ENCODE measurements at places on chromosomes 16 and 17.
A peak's percentile ranks its signal among the peaks of the same experiment; 100 is the strongest.

GRCh38 chr17:4565209-4566141 lies 5.1 kb upstream of the GGT6 start:
- peak; percentile 17 for DNase-seq

- no peak for DNase-seq
Measured at GRCh38 chr16:29232811-29233704, 173.5 kb downstream of the NPIPB11 start.

DNA sequence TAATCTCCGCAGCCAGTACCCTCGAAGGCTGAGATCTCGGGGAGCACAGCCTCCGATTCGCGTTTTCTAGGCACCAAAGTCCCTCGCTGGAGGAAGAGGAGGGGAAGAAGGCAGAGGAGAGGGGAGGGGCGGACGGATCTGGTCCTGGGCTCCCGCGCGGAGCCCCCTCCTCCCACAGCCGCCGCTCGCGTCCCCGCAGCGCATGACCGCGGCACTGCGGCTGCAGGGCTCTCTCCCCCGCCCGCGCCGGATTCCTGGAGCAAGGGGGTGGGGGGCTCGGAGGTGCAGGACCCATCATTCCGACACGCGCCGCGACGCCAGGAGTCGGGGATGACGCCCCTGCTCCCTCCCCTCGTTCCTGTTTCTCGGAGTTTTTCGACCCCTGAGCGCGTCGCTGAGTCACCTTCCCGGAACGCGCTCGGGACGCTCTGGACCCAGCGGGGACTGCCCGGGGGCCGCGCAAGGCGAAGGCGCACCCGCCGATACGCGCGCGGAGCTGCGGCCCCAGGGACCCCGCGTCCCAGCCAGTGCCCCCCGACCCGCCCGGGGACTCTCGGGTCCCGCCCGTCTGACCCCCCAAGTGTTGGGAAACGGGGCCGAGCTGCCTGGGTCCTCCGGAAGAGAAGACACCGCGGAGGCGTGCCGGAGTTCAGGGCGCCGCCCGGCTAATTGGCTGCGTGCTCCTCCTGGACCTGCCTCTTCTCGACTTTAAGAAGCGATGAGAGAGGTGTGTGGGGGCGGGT lies 1.4 kb upstream of the SPHK1 start:
- no peak for DNase-seq

DNA sequence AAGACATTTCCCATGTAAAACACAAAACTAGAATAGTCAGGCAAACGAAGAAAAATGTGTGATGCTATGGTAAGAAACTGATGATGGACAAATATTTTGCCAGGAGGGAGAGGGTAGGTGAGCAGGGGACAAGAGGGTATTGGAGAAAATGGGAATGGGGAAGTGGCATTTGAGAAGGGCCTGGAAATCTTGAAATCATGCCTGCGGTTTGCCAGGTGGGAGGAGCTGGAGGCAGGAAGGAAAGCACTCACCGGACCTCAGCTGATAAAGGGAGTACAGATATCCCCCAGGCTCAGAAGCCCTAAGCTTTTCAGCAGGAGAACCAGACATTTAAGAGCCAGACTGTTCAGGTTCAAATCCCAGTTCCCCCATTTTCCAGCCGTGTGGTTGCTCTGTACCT lies 103.6 kb downstream of the GSG1L start:
- no peak for DNase-seq

DNA sequence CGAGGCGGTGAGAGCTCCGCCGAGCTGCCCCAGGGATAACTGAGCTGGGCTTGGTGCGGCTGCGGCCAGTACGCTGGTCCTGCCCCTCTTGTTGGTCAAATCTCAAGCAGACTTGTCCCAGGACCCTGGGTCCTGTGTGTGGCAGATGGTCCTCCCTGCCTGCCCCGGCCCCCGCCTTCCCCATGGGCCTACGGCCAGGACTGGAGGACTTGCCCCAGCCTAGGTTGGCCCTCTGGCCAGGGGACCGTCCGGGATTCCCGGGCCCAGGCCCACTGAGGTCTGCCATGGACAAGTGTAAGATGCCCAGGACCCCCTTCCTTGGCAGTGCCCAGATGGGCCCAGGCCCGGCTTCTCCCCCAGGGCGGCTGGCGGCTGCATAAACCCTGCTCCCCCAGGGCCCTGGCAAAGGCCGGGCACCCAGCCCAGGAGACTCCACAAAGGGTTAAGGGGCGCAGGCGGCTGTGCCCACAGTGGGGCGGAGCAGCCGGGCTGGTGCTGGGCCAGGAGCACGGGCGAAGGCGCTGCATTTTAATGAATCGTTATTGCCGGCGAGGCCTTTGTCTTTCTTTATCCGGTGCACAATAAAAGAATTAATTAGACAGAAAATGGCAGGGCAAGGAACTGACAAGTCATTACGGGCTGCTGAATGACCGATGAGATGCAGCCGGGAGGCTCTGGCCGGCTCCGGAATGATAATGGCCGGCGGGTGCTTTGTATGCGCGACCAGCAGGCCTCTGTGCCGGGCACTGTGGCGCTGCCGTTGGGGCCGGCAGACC lies 9.1 kb downstream of the SOX8 start:
- no peak for DNase-seq

- DNase-seq = no peak
Measured at GRCh38 chr17:71405101-71405500, 715.7 kb upstream of the SOX9 start.

DNA sequence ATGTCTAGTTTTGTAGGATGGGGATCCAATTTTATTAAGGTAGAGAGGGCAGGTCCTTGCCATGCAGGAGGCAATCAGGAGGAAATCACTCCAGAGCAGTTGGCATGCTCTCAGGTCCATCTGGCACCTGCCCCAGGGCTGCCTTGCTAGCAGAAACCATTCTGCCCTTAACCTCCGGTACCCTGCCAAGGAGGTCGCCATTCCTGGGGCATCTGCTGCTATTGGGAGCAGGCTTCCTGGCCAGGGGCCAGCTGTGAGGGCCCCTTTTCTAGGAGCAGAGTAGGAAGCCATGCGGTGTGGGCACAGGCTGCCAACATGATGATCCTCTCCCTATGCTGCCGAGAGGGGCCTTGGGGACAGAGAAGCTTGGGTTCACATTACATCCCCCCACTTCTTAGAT lies 47.6 kb upstream of the MGAT5B start:
- no peak for DNase-seq

DNA sequence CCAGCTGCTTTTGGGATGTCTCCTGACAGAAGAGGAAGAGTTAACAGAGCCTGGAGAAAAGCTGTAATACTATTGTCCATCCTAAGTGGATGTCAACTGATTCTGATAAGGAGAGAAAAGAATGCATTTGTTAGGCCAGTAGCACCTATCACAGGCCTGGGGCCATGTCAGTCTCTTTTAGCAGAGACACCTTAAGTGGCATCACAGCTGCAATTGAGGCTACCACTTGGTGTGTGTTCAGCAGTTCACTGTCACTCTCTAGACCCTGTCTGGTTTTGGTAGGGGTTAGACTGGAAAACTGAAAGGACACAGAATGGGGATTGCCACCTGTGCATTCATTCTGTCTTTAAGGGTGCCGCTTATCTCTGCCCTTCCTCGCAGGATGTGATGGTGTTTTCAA lies 42.0 kb downstream of the PSMD12 start:
- DNase-seq = no peak

GRCh38 chr17:81536299-81537290 lies 8.4 kb downstream of the FSCN2 start:
- DNase-seq = no peak

GRCh38 chr16:62068747-62069146 lies 32.5 kb upstream of the CDH8 start:
- no peak for DNase-seq

- DNase-seq = no peak
Measured at GRCh38 chr17:56322991-56323390, 169.7 kb downstream of the ANKFN1 start.

DNA sequence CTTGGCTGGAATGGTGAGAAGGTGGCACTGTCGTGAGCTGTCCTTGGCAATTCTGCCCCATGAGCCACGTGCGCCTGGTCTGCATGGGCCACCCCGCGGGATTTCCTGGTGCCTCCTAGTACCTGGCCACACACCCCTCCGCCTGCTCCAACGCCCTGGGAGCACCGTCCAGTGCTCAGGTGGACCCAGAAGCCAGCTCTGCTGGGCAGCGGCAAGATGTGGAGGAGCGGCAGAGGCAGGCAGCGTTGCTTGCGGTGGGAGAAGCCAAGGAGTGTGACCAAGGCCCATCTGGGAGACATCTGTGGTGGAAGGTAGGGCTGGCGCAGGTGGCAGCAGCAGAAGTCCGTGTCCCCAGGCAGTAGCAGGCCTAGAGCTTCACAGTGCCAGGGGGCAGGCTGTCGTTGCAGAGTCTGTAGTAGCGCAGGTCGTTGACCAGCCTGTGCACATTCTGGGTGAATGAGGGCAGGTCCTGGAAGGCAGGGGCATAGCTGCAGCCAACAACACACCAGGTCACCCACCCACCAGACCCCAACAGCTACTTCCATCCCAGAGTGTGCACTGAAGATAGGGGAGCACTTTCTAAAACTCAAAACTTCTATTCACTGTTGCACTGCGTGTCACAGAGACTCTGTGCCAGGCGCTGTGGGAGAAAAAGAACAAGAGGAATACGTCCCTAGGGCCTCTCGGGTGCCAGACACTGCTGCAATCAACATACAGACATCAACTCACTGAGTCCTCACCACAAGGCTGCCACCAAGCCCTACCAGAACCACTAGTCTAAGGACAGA lies 34.9 kb upstream of the GSG1L start:
- DNase-seq = no peak

- DNase-seq = no peak
Measured at GRCh38 chr17:42924891-42925290, 24.3 kb downstream of the G6PC1 start.

DNA sequence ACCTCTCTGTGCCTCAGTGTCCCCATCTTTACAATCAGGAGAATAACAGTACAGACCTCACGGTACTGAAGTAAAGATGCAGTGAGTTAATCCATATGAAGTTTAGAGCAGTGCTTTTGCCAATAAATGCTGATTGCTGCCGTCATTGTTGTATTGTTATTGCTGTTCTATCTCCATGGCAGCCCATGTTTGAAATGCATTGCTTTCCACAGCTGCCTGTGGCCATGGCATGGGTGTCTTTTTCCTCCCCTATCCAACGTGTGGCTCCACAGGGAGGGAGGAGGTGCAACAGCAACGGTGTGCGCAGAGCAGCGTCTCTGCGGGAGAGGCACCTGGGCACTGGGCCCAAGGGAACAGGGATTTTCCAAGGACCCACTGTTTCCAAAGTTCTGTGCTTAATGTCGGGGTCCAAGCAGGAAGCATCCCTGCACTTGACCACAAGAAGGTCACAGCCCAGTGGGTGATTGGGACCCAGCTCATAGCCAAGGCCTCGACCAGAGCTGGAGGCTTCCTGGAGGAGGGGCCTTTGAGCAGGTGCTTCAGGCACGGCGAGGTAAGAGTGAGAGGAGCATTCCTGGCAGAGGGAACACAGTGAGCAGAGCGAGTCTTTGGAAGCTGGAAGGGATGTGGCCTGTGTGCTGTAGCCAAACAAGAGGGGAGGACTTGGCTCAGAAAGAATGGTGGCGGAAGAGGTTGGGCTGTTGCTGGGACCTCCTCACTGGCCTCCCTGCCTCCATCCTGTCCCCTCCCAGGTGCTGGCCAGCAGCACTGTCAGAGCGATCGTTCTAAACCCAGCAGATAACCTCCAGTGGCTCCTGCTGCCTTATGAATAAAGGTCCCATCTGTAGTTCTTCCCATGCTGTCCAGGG lies 3.9 kb downstream of the RAI1 start:
- no peak for DNase-seq

DNA sequence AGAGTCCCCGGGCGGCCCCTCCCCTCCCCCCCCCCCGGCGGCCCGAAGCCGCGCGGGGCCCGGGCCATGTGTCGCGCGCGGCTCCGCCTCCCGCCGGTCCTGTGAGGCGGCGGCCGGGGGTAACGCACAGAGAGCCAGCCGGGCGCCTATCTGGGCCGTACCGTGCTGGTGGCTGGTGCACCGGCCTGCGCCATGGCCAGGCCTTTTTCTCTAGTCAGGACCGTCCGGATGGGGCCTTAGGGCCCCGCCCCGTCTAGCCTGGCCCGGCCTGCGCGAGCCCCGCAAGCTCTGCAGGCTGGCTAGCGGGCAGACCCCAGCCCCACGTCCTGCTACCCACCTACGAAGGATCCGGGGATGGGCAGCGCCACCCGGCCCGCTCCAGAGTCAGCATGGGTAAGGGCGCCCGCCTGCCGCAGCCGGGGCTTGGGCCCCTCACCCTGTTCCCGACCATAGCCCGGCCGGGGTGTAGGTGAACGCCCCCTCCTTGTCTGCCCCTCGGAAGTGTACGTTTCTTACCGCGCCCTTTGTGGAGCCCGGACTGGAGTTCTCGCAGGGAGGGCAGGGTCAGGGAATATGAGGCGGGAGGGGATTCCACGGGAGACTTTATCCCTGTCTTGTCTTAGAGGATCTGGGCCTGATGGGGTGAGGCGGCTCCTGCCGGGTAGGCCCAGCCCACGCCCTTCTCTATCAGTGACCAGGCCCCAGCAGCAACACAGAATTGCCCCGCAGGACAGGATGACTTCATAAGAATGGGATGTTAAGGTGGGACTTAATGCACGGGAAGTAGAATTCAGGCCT lies at the start of gene CENPT:
CENPT (minus strand) TSS at position 630 of the 798 bp plus-strand sequence. CDS start 13,834 bp downstream, outside the sequence.
- no peak for DNase-seq

DNA sequence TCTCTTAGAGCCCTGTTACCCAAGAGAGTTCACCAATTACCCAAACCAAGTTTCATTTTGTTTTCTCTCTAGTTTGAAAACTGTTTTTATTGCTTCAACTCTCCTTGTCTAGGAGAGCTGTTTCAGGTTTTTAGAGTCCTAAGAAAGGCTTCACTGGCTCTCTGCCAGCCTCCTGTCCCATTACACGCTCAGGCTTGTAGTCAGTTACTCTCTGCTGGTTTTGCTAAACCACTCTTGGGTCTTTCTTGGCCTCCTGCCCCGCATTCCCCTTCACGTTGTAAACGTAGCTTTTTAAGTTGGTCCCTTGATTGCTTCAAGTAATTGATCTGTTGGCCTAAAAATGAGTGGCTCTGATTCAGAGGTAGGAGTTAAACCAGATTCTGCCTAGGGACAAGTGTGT lies 529.1 kb downstream of the MAF start:
- no peak for DNase-seq

- no peak for DNase-seq
Measured at GRCh38 chr17:58488428-58488890, 251 bp upstream of the HSF5 start.

GRCh38 chr16:56921571-56921970 lies 10.4 kb upstream of the HERPUD1 start:
- no peak for DNase-seq

DNA sequence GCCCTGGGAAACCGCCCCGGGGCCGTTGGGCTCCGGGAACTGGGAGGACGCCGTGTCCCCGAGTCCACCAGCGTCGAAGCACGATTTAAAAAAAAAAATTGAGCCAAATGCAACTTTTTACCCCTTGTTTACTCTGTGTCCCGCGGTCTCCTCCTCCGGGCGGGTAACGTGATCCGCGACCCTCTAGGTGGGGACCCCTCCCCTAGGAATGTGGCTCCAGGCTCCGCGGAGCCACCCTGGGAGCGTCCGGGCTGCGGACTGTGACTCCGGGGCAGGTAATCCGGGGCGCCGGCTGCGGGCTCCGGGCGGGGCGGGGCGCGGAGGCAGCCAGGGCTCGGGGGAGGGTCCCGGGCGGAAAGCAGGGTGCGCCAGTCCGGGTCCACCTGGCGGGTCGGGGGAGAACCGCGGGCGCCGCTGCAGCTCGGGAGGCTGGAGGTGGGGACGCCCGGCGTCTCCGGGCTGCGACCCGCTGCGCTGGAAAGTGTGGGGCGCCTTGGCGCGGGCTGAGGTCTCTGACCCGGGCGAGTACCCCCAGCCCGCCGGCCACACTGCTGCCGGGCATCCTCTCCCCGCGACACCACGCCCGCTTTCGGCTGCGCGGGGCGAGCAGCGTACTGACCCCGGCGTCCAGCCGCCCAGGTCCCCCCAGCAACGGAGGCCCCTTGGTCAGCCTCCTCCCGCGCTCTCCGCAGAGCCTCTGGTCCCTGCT lies 852 bp upstream of the HELZ start:
- no peak for DNase-seq

- DNase-seq = peak; percentile 7
Measured at GRCh38 chr17:72422505-72423285, 301.9 kb downstream of the SOX9 start.

All from stimulated activated CD4-positive, alpha-beta T cell treated with anti-CD3 and anti-CD28 coated beads, TNF-alpha, amount 100 ng/mL, for 4 hours (primary cell).